ENCODE measurements at places on chromosomes 4 and X.

DNA sequence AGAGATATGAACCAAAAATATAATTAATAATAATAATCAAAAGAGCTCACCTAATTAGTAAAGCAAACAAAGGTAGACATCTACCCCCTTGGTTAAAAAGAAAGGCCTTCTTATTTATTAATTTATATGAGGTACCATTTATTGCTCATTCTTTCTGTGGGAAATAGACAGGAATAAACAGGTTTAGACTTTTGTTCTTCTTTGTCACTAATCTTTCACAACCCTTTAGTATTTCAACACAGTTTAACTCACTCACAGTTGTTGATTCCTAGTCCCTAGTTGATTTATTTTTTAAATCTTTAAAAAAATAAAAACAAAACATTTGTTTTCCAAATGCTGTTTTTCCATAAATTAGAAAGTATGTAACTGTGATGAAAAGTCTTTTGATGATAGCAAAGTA is 5.6 kb downstream of the PPARGC1A start:
- DNase-seq: no peak

- DNase-seq: no peak
Measured at GRCh38 chr4:81204571-81204970, 10.5 kb downstream of the PRKG2 start.

- no peak for DNase-seq
Measured at GRCh38 chr4:89373394-89373793, 65.8 kb upstream of the GPRIN3 start.

DNA sequence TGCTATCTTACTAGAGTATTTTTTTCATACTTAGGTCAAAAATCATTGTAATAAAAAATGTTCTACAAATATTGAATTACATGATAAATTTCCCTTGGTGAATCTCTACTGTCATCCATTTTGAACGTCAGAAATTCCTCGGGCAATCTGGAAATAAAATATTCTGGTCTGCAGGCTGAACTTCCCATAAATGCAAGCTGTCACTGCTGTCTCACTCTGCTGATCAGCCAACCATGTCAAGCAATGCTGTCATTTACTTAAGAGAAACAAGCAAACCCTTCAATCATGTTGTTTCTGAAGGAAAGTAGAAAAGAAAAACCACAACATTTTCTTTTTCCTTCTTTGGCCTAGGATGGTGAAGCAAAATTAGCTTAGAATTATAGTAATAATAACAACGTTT is 514.2 kb upstream of the GALNT7 start:
- DNase-seq: no peak

DNA sequence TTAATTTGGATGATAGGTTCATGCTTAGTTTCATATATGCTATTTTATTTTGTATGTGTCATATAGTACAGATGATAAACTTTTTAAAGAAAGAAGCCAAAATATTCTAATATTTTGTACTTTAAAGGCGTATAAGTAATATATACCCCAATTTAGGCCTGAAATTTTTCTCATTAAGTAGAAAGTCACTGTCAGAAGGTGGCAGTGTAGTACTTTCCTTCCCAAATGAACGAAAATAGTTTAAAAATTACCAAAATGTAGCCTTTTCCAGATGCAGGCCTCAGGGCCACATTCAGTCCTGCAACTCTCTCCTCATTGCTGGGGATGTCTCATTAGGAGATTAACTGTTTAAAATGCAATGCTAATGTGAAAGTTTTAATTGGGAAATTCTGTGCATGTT is 1263.6 kb downstream of the C4orf33 start:
- no peak for DNase-seq

- DNase-seq: no peak
Measured at GRCh38 chr4:128688033-128688721, 121.3 kb upstream of the JADE1 start.

GRCh38 chr4:87103691-87104187 is 116.7 kb downstream of the KLHL8 start:
- no peak for DNase-seq

- DNase-seq: no peak
Measured at GRCh38 chr4:8774071-8774470, 97.6 kb downstream of the HMX1 start.

DNA sequence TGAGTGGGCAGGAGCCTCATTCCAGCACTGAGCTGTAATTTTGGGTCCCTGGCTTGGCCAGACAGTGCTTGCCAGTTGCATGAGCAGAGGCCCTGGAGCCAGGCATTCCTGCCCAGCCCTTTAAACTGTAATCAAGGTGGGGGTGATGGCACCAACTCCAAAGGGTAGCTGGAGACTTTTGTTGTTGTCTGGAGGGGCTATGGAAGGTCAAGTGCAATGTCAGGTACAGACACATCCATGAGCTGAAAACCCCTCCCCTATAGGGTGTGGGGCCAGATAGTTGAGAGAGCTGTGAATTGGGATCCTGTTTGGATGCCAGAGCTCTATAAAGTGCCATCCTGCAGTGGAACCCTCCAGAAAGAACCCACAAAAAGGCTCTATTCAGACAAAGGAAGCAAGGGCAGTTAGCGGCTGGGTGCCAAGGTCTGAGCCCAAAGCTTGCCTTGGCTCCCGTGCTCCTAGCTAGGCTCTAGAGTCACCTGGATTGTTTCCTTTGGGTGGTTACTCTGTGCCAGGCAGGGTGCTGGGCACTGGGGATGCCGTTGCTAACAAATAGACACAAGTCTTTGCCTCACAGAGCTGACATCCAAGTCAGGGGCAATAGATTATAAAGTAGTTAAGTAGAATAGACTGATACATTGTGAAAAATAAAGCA is 163.0 kb downstream of the EFNB1 start:
- DNase-seq: no peak

- DNase-seq: no peak
Measured at GRCh38 chrX:41721590-41721989, 2.4 kb upstream of the GPR82 start.

GRCh38 chr4:9989918-9990635 is 31.2 kb downstream of the SLC2A9 start:
- no peak for DNase-seq

DNA sequence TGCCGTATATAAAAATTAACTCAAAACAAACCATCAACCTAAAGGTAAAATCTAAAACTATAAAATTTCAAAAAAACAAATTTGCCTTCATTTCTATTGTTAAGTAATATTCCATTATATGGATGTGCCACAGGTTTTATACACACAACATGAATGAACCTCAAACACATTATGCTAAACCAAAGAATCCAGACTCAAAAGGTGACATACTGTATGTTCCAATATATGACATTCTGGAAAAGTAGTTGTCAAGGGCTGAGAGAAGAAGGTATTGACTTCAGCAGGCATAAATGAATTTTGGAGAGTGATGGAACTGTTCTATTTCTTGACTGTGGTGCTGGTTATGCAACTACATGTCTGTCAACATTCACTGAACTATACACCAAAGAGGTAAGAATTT is 56.6 kb downstream of the CNOT6L start:
- no peak for DNase-seq

- no peak for DNase-seq
Measured at GRCh38 chr4:53937918-53938317, 126.5 kb downstream of the CHIC2 start.

DNA sequence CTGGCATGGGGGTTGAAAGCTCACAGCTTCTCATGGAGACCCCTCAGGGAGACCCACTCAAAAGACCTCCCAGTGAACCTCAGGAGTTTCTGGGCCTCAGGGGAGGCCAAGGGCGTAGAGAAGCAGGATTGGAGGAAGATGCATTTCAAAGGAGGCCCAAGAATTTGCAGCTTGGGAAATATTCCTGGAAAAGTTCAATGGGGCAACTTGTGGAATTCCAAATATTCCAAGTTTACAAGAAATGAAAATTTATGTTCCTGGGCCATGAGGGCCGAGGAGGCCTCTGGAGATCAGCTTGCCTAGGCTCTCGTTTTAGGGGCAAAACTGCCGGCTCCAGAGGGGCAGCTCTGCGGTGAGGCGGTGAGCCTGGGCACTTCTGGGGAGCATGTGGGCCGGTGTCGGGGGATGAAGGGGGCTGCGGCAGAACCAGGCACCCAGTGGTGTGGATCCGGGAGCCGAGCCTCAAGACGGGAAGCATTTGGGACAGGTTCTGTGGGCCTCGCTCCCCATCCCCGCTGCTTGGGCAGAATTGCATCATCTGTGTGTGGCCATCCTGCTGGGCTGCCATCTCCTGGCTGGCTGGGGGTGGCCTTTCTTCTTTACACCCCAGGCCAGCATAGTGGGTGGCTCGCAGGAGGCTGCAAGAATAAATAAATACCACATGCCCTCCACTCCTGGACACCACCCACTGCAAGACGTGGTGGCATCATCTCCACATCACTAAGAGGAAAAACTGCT is 54.6 kb upstream of the GPR78 start:
- no peak for DNase-seq

GRCh38 chr4:48262926-48263325 is 6.7 kb downstream of the TEC start:
- no peak for DNase-seq

- no peak for DNase-seq
Measured at GRCh38 chr4:113979148-113979904, at the start of gene ARSJ. Gene ARSJ, minus strand, starts transcription at chr4:113979647. Its CDS starts 813 bp downstream, at chr4:113978834.

DNA sequence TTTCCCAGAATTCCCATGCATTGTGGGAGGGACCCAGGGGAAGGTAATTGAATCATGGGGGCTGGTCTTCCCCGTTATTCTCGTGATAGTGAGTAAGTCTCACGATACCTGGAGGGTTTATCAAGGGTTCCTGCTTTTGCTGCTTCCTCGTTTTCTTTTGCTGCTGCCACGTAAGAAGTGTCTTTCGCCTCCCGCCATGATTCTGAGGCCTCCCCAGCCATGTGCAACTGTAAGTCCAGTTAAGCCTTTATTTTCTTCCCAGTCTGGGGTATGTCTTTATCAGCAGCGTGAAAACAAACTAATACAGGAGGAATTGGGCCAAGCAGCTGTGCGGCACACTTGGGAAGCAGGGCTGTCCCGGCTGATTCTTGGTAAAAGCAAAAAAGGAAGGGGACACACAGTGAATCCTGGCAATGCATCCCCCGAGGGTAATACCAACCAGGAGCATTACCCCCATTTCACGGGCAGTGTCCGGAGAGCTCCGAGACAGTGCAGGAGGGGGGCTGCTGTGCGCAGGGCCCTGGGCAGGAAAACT is 185.7 kb downstream of the AFAP1 start:
- DNase-seq: no peak

DNA sequence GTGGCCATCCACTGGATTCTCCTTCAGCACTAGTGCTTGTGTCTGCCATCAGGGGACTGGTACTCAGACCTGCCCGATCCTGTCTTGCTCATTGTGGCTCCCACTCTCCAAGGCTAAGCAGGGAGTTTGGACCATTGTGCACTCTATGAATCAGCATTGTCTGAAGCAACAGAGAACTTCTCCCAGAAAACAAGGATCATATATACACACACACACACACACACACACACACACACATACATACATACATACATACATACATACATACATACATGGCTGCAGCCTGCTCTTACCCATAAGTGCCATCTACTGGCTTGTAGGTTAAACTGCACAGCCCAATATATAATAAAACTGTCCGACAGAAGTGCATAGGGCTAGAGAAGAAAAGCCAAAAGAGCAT is 345.3 kb upstream of the LCORL start:
- peak; percentile 8 for DNase-seq

DNA sequence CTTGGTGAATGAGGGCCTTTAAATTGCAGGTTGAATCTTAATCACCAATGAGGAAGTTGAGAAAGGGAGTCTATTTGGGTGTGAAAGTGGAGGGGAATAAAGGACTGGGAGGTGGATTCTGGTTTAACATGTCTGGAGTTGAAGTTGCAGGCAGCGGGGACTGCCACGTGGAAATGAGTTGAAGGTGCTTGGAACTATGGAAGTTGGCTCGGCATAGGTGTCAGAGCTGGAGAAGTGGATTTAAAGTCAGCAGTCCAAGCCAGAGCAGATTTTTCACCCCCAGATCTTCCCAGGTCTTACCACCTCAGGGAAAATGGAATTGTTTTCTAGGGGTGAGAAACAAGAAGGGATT is 44.9 kb downstream of the TIGD4 start:
- no peak for DNase-seq

DNA sequence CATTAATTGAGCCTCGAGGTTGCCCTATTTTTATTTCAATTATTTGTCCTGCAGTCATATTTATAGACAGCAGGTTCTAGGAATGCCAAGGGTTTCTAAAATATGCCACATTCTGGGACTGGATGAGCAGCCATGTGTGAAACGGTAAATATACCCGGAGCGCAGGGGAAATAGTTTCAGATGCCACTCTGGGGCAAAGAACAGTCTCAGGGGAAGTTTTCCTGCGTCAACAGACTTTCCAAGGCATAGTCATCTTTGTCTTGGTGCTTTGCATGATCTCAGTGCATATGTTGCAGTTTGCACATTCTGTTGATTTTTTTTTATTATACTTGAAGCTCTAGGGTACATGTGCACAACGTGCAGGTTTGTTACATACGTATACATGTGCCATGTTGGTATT is 71.0 kb downstream of the GPAT3 start:
- no peak for DNase-seq

Measured in activated CD4-positive, alpha-beta T cell treated with anti-CD3 and anti-CD28 coated beads, Interleukin-2, amount 10 ng/mL, durations not matched to agents 7 days and 5 days (primary cell).